ENCODE measurements at places on chromosomes 16 and 17.

- DNase-seq = no peak
Observed at GRCh38 chr17:17455173-17455572, 21.6 kb upstream of the MED9 start.

- no peak for DNase-seq
Observed at GRCh38 chr16:69193855-69194254, 6.9 kb downstream of the SNTB2 start.

DNA sequence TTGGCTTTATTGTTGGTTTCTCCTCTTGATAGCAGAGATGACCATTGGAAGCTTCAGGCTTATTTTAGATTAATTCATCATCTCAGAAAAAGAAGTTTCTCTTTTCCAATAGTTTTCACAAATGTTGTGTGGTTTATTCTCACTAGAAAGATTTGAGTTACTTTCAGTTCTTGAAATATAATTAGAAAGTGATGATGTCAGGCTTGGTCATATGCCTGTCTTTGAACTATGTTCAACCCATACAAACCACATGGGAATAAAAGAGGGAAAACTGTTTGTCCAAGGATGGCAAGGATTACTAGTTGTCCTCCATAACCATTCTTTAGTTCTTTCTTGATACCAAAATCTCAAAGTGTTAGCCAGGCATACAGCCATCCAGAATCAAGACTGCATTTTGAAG lies 3.7 kb upstream of the HS3ST2 start:
- DNase-seq = no peak

- no peak for DNase-seq
Observed at GRCh38 chr16:35691057-35691456, 2231.6 kb downstream of the TP53TG3F start.

Data from germinal center (tissue), 1 donor.